ENCODE measurements at places on chromosomes 2 and 18.

DNA sequence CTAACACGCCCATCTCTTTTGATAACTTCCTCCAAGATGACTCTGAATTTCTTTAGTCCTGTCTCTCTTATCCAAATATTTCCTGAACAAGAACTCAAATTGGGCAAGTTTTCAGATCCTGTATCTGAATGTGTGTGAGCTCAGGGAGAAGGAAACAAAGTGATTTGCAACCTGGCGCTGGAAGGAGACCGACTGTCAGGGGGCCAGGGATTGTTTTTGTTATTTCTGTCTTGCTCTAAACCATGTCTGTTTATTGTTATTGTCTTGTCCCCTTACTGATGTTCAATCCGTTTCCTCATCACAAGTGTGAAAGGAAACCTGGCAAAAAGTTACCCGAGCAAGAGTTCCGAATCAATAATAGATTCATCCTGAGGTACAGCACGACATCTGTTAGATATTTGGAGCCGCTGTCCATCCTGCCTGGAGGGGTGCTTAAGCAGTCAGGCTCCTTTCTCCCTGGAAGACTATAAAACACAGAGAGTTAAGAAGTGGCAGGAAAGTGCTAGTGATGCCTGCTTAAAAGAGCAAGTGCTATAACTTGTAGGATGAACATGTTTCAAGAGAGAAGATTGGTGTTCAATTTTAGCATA is 132.5 kb upstream of the OSR1 start:
- DNase-seq = no peak

DNA sequence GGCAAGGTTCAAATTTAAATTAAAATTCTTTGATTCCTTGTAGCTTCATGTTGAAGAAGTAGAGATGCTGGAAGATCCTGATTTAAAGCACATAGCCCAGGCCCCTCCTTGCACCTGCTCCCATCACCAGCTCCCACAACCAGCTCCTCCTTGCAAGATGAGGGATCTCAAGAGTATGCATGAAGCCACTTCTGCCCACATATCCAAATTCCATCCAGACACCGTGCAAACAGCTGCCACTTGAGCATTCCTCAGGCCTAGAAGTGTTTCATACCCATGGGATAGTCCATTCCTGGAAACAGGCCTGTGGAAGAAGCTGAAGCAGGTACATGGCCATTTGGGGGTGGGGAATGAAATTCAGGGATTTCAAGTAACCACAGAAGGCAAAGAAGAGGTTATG is 32.4 kb upstream of the ITPRID2 start:
- DNase-seq = no peak

DNA sequence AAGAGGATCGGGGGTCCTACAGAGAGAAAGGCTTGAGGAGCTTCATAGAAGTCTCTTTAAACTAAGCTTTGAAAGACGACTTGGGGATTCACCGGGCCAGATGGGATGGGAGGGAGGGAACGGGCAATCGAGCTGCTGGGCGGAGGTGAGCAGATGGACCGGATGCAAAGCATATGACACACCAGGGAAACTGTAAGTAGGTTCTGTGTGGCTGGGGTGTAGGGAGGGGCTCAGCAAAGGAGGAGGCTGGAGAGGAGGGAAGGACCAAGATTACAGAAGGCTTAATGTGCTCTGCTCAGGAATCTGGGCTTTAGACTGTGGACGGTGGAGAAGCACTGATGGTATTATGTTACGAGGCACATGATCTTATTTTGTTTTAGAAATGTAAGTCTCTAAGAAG is 131.5 kb downstream of the MAIP1 start:
- DNase-seq = no peak

GRCh38 chr2:191686729-191687128 is 8.8 kb downstream of the NABP1 start:
- no peak for DNase-seq

DNA sequence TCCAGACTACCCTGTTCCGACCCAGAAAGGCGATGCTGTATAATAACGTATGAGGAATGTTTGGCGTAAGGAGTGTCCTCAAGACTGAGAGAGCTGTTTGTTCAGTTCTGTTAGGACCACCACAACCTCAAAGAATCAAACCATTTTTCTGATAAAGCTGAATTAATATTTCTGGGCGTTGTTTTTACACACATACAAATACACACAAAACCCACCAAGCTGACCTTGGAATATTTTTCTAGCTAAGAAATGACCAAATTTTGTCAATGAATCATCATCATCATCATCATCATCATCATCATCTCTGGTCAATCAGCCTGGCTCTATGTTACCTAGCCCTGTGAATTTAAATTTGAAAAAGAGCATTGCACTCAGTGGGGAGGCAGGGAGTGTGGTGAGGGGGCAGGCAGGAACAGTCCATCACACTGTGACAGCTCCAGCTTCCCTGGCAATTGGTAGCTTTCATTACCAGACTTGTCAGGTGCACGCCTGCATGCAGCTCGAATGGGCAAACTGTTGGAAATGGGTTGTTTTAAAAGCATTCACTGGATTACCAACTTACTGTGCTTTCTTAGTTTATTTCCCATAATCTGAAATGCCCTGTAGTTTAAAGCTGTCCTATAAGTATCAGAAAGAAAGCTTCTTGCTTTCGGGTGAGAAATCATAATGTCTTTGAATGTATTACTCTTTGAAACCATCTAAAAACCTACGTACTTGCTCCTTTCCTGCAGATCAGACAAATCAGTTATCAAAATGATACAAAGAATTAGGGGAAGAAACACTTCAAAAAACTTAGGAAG is 6.9 kb upstream of the POU3F3 start:
- DNase-seq = no peak

GRCh38 chr2:236730393-236730792 is 160.8 kb downstream of the ACKR3 start:
- no peak for DNase-seq

- no peak for DNase-seq
Measured at GRCh38 chr2:108383146-108383830, 5.5 kb downstream of the SULT1C4 start.

DNA sequence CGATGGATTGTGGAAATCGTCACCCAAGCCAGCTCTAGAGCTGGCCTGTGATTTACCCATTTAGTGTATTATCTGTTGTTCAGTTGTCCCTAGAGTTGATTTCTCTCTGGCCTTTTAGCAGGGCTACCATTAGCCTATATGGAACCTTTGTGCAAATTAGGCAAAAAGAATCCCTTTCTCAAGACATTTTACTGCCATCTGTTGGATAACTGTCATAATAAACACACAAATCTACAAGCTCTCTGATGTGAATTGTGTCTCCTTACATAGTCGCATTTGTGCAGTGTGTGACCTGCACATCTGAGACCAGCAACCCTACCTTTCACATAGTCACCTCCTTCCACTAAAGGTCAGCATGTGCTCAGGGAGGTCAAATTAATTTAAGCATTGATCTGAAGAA is 34.0 kb downstream of the LOXHD1 start:
- DNase-seq = no peak

DNA sequence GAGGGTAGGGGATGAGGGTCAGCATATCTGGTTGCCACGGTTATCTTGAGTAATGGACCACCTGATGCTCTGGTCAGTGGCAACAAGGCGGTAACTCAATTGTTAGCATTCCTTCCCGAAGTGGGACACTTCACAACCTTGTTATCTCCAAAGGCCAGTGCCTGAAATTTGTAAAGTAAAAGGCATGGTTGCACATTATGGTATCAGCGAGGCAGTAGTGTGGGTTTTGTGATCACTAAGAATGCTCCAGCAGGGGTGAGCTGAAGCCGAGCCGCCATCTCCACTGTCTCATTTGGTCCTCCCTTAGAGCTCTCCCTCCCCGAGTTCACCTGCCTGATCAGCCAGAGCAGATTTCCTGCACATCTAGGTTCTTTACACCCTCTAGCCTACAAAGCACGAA is 50.5 kb upstream of the LGALSL start:
- no peak for DNase-seq

- DNase-seq = no peak
Measured at GRCh38 chr18:79062806-79063205, 6.4 kb upstream of the ATP9B start.

DNA sequence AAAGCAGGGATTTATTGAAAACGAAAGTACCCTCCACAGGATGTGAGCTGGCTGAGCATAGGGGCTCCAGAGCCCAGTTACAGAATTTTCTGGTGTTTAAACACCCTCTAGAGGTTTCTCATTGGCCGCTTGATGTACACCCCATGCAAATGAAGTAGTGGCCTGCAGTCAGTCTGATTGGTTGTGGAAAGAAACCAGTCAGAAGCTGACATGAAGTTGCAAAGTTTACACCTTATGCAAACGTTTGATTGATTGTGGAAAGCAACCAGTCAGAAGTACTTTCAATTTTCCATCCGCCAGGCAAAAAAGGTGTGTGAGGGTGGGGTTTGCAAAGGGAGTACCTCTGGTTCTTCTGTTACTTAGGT is 62.3 kb downstream of the VWA3B start:
- no peak for DNase-seq

GRCh38 chr18:37889963-37890362 is 324.4 kb upstream of the CELF4 start:
- no peak for DNase-seq

- no peak for DNase-seq
Measured at GRCh38 chr2:202589582-202589949, 45.2 kb upstream of the FAM117B start.

GRCh38 chr2:201444746-201445465 is 6.4 kb downstream of the TRAK2 start:
- DNase-seq = no peak

Data from activated CD4-positive, alpha-beta T cell treated with anti-CD3 and anti-CD28 coated beads for 4 hours (primary cell).